ENCODE measurements at places on chromosomes 1 and 21.

GRCh38 chr1:119794876-119795240 is 16.4 kb downstream of the REG4 start:
- DNase-seq: no peak

- DNase-seq: peak; percentile 61
These were observed 36.6 kb downstream of the ITPKB start for GRCh38 chr1:226702318-226702956.

GRCh38 chr1:46595127-46595526 is 8.9 kb downstream of the MKNK1 start:
- no peak for DNase-seq

DNA sequence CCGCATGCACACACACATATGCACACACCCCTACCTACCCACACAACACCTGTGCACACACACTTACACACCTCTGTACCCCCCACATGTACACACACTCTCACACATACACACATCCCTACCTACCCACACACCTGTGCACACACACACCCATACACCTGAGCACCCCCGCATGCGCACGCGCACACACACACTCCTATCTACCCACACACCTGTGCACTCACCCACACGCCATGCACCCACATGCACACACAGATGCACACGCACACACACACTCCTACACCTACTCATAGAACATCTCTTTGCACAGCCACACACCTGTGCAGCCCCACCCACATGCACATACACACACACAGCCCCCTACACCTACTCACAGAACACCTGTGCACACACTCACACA is 15.5 kb upstream of the PADI2 start:
- DNase-seq: no peak

DNA sequence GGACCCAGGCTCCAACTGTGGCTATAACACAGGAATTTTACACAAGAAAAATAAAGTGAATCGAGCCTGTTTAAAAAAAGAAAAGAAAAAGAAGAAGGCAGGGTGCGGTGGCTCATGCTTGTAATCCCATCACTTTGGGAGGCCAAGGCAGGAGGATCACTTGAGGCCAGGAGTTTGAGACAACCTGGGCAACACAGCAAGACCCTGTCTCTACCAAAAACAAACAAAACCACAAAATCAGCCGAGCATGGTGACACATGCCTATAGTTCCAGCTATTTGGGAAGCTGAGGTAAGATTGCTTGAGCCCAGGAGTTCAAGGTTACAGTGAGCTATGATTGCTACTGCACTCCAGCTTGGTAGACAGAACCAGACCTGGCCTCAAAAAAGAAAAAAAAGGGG is 17.7 kb downstream of the MTF1 start:
- DNase-seq: no peak

DNA sequence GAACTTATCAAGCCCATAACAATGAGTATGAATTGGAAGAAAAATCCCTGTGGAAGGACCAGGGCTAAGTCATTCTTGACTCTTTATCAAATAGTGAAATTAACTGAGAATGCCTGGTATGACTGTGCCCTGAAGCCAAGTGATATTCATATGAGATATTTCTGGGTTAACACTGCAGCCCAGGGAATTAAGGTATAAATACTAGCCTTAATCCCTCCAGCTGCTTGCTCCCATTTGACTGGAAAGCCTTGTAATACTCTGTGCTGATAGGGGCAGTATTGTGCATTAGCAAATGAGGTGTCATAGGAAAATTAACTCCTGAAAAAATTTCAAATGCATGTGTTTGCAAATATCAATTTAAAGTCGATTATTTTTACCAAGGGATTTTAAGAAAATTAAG is 568.8 kb downstream of the LMO4 start:
- DNase-seq: no peak

DNA sequence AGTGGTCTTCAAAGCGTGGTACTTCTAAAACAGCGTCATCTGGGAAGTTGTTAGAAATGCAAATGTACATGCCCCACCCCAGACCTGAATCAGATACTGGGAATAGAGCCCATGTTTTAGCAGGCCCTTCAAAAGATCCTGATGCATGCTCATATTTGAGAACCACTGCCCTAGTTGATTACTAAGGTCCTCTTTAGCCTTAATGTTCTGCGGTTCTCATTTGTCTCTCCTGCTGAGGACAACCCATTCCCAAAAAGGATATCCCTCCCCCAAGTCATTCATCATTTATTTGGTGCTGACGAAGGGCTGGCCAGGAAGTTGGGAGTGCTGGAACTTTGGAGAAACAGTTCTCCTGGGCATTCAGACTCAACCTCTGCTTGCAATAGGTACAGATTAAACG is 92.4 kb upstream of the RALGPS2 start:
- DNase-seq: peak; percentile 80

GRCh38 chr1:19623523-19623922 is 20.6 kb upstream of the NBL1 start:
- DNase-seq: no peak

GRCh38 chr1:48292706-48293105 is 70.2 kb downstream of the SLC5A9 start:
- no peak for DNase-seq

- DNase-seq: peak; percentile 16
These were observed 99.6 kb downstream of the GABPA start for GRCh38 chr21:25834381-25834780.

- DNase-seq: no peak
These were observed 54.2 kb downstream of the S1PR1 start for GRCh38 chr1:101290922-101291561.

GRCh38 chr1:18411820-18412641 is 68.7 kb upstream of the KLHDC7A start:
- no peak for DNase-seq

DNA sequence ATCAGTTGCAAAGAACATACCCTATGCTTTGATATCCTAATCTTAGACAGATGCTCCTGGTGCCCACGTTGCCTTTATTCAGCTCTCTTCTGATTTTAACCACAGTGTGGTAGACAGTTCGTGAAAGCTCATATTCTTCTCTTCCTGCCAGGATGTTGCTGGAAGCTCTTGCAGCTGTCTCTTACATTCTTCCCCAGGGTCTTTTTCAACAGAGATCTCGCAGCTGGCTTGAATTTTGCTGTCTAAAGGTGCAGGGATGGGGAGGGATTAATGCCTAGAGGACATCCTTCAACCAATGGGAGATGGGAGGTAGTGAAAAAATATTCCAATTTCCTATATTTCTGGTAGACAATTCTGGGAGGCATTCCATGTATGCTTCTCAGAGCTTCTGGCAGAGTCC is 150.0 kb upstream of the APP start:
- no peak for DNase-seq

Measured in astrocyte of the hippocampus (primary cell).